ENCODE measurements at places on chromosomes 12 and 14.
A peak's percentile ranks its signal among the peaks of the same experiment; 100 is the strongest.

GRCh38 chr12:111251058-111251730 is 117.7 kb downstream of the PHETA1 start:
- no peak for DNase-seq

DNA sequence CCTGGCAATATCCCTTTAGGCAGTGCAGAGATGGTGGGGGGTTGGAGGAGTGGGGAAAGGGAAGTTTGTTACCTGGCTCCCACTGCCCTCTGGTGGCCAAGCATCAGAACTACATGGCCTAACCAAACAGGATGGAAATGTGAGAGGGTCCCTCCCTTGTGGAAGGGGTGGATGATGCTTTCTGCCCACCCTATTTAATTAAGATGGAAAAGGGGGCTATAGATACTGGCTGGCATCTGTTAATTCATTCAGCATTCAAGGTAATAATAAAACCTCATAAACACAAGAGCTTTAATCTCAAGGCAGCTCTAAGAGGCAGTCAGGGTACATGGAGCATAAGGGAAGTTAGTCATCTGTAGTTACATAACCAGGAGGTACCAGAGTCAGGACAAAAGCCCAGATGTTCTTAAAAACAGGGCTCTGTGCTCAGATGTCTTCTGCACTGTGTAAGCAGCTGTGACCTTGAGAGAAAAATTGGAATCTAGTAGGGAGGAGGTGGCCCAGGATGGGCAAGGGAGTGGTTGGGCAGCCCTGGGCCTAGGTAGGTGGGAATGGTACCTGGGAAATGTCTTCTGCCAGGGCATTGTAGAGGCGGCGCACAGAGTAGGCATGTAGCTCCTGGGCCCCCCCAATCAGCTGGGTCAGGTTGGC is 4.6 kb downstream of the AP1G2 start:
- no peak for DNase-seq

DNA sequence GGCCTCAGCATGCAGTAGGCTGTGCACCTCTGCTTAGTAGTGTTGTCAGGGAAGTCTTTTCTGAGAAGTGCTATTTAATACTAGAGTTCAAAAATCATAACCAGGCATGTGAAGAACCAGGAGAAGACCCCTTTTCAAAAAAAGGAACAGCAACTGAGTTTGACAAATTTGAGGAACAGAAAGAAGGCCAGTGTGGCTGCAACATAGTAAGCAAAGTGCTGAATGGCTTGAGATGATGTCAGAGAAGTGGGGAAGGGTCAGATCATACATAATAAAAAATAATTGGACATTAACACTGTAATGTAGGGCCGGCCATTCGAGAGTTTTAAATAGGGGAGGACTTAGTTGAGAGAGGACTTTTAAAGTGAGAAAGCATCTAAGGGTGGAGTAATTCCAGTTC is 11.1 kb upstream of the CNTN1 start:
- no peak for DNase-seq

- DNase-seq, result no peak
Observed at GRCh38 chr14:92666251-92666650, 82.2 kb downstream of the LGMN start.

- DNase-seq, result no peak
Observed at GRCh38 chr12:3045989-3046388, 31.2 kb upstream of the TSPAN9 start.

GRCh38 chr14:103207388-103208072 is 84.3 kb downstream of the TNFAIP2 start:
- DNase-seq, result no peak

- DNase-seq, result no peak
Observed at GRCh38 chr14:37595809-37596621, 586 bp downstream of the TTC6 start.

DNA sequence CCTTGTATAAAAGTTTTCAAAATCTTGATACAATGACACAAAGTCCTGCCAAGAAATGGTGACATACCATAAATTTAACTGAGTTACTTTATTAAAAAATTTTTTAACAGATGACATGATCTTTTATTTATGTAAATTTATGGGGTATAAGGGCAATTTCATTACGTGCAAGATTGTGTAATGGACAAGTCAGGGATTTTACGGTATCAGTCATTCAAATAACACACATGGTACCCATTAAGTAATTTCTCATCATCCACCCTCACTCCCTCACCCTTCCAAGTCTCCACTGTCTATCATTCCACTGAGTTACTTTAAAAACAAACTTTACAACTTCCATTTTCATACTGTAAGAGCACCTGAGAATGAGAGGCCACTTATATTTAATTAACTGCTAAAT is 37.4 kb downstream of the SPTLC2 start:
- no peak for DNase-seq

GRCh38 chr12:9751204-9752144 is 9.2 kb downstream of the CD69 start:
- DNase-seq, result no peak

GRCh38 chr12:9127936-9128663 is 12.4 kb upstream of the A2M start:
- DNase-seq, result no peak

- DNase-seq, result no peak
Observed at GRCh38 chr12:113860950-113861349, 105.2 kb downstream of the RBM19 start.

DNA sequence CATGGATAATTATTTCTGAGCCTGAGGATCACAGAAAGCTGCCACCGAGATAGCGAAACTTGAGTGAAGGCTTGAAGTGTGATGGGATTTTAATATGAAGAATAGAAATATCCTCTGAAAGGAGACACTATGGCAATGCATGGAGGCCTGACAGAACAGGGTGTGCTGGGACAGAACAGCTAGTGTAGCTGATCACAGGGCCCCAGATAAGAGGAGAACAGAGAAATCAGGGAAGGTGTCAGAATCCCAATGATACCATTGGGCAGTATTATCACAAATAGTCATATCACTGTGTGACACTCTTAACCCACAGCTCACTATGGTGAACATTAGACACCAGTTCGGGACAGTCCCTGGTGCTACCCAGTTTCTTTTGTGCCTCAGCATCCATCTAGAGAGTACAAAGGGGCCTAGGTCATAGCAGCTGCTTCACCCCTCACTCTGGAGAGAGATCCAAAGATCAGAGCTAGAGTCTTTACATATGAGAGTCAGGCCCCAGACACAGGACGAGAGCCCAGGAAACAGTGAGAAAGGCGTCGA is 506 bp upstream of the OR10P1 start:
- no peak for DNase-seq

DNA sequence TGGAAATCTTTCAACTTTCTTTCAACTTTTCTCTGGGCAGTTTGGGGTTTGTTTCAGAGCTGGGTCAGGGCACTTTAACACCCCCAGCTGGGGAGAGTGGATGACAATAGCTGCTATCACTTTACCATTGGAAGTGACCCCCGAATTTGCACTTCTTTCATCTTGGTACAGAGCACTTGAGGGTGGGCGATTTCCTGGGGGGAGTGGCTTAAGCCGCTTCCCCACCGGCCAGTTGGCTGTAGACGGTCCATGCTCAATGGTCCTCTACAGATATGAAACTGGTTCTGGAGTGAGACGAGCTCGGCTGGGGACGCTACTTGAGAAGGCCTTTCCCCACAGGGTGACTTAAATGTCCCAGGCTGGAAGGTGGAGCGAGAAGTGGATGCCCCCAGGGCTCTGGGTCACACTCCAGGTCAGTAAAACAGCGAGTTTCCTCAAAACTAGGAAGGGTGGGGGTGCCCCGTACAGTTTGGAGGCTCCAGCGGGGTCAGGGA is at the start of gene VRTN:
VRTN (plus strand) TSS at position 231 of the 494 bp plus-strand sequence. CDS start 8,313 bp downstream, outside the sequence.
- no peak for DNase-seq

DNA sequence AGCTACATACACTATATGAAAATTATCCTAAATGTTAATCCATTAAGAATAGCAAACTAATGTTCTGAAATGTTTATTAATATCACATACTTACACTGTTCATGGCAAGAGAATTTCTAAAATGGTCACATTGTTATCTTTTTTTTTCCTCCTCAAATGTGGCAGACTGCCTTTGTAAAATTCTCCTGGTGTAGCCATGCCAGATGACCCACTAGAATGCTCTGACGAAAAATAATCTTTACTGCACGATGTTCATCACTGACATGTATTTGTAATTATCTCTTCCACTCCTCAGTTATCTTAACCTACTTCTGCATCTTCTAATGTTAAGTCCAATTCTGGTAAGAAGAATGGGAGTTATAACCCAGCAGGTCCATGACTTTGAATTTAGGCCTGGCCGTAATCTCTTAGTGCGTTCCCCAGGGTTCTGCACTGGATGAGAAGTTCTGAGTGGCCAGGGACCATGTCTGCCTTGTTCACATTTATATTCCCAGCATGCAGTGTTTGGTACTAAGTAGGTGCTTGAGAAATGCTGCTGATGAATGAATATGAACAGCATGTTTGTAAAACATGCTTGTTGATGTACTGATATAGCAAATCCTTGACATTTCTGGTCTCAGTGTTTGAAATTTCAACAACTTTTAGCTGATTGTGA is 46.7 kb downstream of the NOPCHAP1 start:
- no peak for DNase-seq

DNA sequence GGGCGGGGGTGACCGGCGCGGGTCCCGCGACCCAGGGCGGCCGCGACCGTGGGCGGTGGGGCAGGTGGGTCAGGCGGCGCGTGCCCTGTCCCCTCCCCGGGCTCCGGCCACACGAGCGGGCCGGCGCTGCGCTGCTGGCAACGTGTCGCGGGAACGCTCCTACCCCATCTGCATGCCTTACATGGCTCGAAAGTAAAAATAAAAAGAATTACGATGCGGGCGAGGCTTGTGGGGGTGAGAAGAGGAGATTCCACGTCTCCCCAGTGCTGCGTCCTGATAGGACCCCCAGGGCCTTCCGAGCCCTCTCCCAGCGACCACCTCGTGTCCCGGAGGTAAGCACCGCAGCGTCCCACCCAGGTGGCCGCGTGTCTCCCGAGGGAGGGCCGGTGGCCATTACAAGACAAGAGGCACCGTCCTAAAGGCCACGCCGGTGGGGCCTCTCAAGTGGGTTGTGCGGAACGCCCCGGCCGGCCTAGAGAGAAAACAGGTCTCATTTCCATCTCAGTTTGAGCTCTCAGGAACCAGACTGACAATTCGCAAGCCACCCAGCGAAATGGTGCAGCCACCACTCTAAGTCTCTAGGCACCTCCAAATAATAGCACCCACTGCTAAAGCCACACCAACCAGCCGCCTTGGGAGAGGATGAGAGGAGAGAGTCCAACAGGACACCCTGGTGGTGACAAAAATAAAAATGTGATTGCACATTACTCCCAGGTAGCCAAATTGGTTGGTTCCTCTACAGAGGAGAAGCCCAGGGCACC is 612 bp upstream of the FOXN3 start:
- peak; percentile 34 for DNase-seq

DNA sequence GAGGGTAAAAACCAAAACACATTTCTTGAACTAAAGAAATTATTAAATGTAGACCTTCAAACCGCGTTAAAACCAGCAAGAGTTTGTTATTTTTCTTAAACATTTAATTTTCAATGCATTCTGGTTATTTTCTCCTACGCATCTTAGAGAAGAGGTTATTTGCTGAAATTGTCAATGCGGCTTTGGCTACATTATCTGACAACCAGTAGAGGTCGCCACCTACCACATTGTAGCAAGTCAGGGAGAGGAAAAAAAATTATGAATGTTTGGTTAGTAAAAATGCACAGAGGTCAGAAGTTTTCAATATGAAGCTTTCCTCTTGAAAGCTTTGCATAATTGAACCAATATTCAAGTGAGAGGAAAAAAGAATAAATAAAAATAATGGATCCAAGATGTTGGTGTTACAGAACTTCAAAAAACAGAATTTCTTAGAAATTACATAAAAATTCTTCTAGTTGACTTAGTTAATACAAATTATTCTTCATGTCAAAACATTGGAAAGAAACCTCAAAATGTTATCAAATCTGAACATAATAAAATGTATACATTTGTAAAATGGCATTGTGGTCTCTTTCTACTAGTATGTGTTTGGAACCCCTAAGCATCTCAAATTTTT is 159.4 kb upstream of the TMTC2 start:
- no peak for DNase-seq

GRCh38 chr12:51152953-51153352 is 20.0 kb downstream of the TFCP2 start:
- no peak for DNase-seq

DNA sequence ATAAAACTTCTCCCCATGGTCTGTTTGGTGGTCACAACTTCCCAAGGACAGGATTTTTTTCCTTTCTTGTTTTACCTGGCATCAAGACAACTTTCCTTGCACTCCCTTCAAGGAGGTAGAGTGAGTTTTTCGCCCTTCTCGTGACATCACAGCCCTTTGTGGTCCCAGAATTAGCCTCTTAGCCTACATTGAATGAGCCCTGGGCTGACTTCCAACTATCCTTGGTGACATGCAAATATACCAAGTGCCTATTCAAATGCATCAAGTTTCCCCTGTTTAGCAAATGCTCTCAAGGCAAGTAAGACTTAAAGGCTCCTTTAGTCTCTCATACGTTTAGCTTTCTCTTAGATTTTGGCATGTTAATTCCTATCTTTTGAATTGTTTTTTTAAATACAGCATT is 36.6 kb downstream of the TC2N start:
- no peak for DNase-seq

GRCh38 chr12:68821357-68822188 is 13.6 kb downstream of the MDM2 start:
- no peak for DNase-seq

GRCh38 chr12:52917800-52918199 is 12.9 kb upstream of the KRT8 start:
- DNase-seq, result no peak

DNA sequence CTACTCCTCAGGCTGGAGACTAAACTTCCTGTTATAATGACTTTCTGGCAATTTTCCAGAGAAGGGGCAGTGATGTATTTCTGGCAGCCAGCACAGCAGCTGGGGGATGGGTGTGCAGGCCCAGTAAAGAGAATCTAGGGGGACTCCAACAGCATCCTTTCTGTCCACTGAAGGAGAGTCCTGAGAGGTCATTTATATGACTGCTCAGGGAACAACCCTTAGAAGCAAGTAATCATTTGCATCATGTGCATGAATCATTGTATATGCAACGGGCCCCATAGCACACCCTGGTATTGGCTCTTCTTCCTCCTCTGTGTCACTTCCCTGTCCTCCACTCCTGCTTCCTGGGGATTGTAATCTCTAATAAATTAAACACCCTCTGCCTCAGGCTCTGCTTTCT is 493.8 kb downstream of the RPS29 start:
- no peak for DNase-seq

GRCh38 chr14:79352076-79352630 is 859.2 kb downstream of the DIO2 start:
- no peak for DNase-seq

GRCh38 chr12:109461846-109462756 is 15.0 kb downstream of the KCTD10 start:
- DNase-seq, result no peak
